ENCODE measurements at places on chromosomes 5 and 9.

- DNase-seq, result no peak
Measured at GRCh38 chr9:13971415-13971814, 342.5 kb downstream of the NFIB start.

GRCh38 chr5:159424123-159424522, 93.8 kb upstream of the IL12B start:
- DNase-seq, result no peak

DNA sequence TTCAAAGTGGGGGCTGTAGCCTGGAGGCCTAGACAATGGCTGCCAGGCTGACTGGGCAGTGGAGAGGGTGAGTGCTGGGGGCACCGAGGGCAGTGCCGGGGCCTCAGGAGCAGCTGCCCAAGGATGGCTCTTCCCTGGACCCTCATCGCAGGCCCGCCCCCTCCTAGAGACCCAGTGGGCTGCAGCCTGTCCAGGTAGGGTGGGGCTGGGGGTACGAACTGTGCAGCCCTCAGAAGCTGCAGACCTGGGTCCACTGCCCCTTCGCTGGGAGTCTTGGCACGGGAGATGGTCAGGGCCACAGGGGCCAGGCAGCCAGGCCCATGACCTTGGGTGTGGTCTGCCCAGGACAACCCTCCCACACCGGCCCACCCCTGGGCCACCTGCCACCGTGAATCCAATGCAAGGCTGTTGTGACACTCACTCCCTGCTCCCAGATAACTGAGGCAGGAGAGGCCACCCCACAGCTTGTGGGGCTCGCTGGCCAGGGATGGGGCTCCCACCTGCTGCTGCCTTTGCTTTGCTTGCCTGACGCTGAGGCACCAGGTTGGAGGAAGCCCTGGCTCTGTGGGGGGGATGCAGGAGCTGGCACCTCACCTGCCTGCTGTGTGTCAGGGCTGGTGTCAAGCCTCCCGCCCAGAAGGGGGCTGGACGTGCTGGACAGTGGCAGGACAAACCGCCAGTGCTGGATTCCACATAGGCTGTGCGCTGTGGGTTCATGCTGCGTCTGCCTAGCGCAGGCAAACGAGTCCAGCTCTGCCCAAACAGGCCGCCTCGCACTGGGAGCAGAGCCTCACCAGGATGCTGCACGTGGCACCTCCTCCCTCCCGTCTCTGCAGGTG, 23.1 kb upstream of the SLC9A3 start:
- peak; percentile 63 for DNase-seq

- no peak for DNase-seq
Measured at GRCh38 chr9:99253772-99254431, 31.8 kb downstream of the SEC61B start.

- peak; percentile 72 for DNase-seq
Measured at GRCh38 chr9:115369322-115369957, 251.5 kb upstream of the TNC start.

DNA sequence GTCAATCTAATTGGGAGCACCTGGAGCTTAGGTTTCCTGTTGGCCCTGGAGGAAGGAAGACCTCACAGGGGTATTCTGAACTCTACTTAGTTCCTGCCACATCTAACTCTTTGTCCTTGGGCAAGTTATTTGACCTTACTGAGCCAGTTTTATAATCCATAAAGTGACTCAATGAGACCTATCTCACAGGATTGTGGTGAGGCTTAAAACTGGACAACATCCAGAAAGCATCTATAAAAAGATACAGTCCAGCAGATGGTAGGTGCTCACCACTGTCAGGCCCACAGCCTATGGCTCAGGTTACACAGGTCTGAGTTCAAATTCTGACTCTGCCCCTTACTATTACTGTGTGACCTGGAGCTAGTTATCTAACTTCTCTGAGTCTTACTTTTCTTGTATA, 23.3 kb downstream of the KCNV2 start:
- DNase-seq, result no peak

GRCh38 chr9:108722396-108722795, 133.4 kb downstream of the ACTL7B start:
- no peak for DNase-seq

GRCh38 chr9:35076848-35077247, 2.9 kb downstream of the FANCG start:
- peak; percentile 19 for DNase-seq

- DNase-seq, result no peak
Measured at GRCh38 chr5:126674145-126674544, 73.4 kb downstream of the PHAX start.

DNA sequence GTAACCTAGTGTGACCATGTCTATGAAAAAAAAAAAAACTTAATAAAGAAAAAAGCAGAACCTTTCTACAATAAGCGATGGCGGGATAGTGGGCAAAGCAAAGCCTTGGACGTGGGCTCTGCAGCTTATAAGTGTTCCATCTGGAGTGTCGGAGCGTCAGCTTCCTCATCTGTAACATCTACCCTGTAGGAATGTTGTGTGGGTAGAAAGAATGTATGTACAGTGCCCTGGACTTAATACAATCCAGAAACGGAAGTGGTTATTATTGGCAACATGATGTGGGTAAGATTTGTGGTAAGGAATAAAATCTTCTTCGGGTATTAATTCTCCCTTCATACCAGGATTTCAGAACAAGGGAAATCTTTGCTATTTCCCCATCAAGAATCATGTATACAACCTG, 66.5 kb downstream of the SEMA5A start:
- DNase-seq, result no peak

- no peak for DNase-seq
Measured at GRCh38 chr5:36606036-36606427, 374 bp upstream of the SLC1A3 start.

DNA sequence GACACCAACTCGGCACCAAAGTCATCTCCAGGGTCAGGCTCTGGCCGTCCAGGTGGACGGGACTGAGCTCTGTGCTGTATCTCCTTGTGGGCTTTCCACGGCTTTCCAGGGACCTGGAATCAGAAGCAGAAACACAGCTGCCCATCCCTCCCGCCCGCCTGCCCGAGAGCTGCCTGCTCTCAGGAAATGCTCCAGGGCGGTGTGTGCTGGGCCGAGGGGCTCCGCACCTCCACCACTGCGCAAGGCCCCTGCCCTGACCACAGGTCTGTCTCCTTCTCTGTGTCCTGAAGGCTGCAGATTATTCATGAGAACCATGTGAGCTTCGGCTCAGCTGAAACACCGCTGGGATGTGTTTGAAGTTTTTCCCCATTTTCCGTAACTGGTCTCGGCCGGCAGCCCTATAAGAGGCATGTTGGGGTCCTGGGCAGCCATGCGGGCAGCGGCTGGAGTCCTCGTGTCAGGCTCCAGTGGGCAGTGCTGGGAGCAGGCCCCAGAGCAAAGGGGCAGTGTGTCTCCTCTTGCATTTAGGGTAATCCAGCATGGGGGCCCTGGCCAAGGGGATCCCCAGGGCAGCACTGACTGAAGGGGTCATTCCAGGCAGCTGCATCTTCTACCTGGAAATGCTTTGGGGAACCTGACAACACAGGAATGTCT, 22.8 kb downstream of the NKD2 start:
- no peak for DNase-seq

DNA sequence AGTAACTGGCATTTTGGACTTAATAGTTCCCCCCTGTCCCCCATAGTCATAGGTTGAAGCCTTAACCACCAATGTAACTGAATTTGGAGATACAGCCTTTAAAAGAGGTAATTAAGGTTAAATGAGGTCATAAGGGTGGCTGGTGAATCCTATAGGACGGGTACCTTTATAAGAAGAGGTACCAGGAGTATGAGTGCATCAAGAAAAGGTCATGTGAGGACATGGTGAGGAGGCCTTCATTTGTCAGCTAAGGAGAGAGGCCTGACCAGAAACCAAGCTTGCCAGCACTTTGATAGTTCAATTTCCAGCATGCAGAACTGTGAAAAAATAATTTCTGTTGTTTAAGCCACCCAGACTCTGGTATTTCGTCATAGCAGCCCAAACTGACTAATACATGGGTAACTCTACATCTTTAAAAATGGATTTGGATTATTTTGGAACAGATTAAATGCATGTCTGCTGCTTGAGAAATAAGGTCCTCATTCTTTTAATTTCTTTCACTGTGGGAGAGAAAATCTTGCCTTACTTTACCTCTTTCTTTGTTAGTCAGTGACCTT, 9.7 kb downstream of the RASA1 start:
- DNase-seq, result no peak

GRCh38 chr5:81750308-81751008, 439 bp downstream of the SSBP2 start:
- DNase-seq, result peak; percentile 83

GRCh38 chr9:75500479-75500878, 390.0 kb upstream of the PCSK5 start:
- no peak for DNase-seq

DNA sequence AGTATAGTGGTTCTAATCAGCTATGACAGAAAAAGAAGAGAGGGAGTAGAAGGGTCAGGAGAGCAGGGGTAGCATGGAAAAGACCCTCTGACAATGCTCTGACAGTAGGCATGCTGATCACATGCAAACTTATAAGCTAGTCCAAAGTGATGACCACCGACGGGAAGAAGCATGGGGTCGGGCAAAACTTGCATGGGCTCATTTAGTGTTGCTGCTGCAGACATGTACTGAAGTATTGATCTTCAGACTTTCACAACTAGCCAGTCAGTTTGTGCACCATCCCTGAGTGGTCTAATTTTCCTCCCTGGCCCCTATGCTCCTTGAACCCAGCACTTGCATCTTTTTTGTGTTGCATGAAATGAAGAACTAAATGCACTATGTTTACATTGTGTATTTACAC, 225.4 kb downstream of the SYK start:
- no peak for DNase-seq

DNA sequence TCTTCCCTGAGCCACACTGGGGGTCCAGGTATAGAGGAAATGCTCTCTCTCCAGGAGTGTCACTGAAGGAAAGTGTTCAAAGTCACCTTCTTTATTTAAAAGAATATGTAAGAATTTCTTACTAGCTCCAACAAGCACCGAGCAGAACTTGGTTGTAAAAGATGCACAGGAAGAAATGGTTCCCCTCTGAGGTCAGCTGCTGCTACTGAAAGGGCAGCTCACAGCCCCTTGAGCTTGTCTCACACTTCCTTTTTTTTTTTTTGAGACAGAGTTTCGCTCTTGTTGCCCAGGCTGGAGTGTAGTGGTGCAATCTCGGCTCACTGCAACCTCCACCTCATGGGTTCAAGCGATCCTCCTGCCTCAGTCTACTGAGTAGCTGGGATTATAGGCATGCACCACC, 77.2 kb downstream of the PRRT1B start:
- no peak for DNase-seq

DNA sequence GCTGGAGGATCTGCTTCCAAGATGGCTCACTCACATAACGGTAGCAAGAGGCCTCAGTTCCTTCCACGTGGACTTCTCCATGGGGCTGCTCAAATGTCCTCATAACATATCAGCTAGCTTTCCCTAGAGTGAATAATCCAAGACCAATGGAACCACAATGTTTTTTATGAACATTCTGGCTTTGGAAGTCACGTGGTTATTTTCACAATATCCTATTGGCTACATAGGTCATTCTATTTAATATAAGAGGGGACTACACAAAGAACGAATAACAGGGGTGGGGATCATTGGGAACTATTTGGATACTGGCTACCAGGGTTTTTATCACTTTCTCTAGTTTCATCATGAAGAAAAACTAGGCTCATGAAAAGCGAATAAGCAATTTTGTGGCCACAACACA, 81.4 kb downstream of the ZNF622 start:
- DNase-seq, result no peak

DNA sequence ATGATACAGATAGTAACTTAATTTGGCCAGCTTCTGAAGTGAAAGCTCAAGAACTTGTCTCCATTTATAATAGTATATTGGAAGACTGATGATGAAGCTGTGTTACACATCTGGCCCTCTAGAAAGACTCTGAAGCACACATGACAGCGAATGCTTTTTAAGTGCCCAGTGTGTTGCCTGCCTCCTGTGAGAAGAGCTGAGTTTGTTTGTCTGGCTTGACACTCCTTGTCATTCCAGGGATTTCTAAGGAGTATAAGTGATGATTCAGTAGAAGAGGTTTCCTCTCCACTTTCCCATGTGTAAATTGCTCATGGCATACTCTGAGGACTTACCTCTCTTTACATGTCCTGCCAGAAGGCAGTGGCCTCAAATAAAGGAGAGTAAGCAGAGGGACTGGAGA, 30.4 kb upstream of the LRRTM2 start:
- no peak for DNase-seq

- no peak for DNase-seq
Measured at GRCh38 chr5:51109786-51110410, 273.4 kb upstream of the ISL1 start.

GRCh38 chr5:61347080-61347479, 15.0 kb downstream of the ZSWIM6 start:
- DNase-seq, result no peak

DNA sequence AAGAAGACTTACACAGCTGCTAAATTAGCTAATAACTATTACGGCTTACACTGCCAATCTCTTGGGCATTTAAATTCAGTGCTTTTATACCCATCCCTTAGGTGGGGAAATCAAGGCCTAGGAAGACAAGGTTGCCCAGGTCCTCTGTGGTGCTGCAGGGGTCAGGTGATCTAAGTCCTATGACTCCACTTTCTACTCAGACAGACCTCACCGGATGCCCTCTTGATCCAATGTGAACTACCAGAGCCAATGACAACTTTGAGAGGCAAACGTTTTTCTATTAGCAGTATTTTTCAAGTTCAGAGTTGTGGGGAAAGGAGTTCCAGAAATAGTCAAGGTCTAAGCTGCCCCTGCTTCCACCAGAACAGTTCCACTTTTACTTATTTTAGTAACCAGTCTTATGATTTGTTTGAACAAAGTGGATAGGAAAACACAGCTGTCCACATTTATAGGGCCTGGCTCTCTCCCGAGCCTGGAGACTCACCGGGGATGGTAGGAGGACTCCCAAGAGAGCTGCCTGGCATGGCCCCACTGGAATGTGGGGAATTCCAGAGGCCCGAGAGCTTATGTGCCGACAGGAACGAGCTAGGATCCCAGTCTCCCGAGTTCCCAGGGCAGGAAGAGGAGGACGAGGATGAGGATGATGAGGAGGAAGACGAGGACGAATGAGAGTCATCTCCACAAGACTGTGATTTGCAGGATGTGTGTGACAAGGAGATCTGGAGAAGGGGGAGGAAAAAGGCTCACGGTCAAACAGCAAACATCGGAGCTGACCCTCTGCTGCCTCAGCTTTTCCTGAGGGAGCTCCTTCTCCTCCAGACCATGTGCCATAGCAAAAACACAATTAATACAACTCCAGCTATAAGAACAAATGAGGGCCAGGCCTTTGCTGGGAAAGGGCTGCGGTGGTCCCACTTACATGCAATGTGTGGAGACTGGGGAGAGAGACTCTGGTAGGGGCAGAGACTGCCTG, 16.7 kb downstream of the FAM193B start:
- DNase-seq, result no peak

DNA sequence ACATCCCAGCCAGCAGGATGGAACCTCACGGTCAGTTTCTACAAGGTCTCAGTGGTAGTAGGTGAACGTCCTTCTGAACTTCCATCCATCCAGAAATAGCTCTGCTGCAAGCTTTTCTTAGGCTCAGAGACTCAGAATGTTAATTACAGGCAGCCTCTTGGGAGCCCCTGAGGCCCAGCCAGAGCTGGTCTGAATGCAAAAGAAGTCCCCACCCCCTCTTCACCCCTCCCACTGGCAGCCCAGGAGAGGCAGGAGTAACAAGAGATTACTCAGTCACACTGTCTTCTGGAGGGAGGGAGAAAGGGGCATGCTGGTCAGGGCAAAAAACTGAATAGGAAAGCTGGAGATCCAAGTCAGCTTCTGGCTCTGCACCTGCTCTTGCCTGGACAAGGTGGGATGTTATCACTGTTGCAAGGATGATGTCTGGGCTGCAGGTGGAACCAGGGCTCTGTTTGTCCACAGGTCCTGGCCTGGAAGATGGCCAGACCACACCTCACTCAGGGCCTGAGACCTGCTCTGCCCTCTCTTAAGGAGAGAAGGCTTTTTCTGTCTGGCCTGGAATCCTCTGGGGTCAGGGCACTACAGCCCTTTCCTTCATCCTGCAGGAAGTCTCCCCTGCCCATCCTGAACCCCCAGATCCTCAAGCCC, 9.1 kb downstream of the ENHO start:
- DNase-seq, result peak; percentile 81
